ENCODE measurements at places on chromosomes 2 and 18. TPM values are rescaled to one million over a fixed set of nuclear protein-coding genes. Genes with fewer than 3 reads are reported as not detected.
A peak's percentile ranks its signal among the peaks of the same experiment; 100 is the strongest.

DNA sequence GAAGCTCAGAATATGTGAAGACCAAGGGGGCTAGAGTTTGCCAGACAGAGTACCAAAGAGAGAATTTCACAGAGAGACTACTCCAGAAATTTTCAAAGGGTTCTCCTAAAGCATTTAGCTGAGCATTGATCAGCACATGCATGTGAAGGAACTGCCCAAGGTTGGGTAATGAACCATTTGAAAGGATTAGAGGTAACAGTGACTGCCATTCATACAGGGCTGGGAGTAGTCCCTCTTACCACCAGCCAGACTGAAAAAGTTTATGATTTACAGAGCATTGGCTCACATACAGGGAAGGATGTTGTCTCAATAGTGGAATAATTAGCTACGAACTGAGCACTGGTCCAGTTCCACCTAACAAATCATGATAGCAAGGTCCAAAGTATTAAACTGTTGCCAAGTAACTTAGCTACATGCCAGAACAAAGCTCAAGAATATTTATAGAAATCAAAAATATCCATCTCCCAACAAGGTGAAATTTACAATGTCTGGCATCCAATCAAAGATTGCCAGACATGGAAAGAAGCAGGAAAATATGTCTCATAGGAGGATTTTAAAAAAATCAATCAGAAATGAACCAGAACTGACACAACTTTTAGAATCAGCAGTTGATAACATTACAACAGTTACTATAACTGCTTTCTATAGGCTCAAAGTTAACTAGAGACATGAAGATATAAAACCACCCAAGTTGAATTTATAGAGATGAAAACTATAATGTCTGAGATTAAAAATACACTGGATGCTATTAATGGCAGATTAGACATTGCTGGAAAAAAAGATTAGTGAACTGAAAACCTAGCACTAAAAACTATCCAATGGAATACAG is 25.7 kb upstream of the RNF103 start:
- no peak for DNase-seq

GRCh38 chr2:75100801-75101151 is 98.5 kb downstream of the TACR1 start:
- no peak for DNase-seq

DNA sequence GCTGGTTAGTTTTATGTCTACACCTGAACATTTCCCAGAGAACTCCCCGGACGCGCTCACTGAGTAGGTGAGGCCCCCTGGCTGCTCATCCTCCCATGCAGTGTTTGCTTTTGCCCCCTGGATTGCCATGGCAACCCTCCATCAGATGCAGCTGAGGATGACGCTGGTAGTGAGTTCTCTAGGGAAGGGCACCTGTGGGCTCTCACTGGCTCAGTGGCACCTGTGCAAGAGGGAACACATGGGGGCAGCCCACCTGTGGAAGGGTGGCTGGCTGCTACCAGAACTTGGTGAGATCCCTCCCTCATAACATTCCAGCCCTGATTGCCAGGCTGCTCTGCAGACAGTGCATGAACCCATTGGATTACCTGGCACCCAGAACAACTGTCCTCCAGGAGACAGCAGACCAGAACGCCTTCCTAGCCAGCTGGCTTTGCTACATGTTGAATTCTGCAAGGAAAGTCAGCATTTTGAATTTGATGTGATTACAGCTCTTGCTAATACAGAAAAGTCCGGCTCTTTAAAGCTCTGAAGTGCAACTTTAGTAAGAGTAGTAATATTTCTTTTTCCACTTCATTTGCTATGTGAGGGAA is 21.7 kb downstream of the COA5 start:
- DNase-seq, result no peak

DNA sequence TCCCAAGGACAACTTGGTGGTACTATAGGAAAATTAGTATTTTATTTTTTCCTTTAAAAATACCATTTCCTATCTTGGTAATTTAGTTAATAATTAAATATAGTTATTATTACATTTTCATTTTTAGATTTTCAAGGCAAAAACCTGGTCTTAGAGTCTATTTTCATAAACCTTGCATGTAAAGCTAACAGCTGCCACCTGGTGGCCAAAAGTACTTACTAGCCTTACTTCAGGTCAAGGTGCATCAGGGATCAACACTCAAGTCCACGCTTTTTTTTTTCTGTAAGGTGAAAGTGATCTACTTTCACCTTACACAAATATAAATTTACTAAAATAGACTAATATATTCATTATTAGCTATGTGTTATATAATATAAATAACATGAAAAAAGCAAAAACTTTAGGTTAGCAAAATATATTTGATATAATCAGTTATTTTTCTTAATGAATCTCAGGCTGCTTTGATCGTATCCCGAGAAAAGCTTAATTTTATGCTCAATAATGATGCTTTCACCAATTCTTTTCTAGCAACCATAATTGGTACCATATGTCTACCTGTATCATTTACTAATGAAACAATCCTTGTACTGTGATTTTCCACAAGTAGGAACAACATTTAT is 62.5 kb downstream of the RELCH start:
- DNase-seq, result peak; percentile 51

Gene APCDD1
- 34.5 TPM for total RNA-seq

Gene TSPYL6
- total RNA-seq, result not detected

Gene ANKRD30BL
- not detected for total RNA-seq

DNA sequence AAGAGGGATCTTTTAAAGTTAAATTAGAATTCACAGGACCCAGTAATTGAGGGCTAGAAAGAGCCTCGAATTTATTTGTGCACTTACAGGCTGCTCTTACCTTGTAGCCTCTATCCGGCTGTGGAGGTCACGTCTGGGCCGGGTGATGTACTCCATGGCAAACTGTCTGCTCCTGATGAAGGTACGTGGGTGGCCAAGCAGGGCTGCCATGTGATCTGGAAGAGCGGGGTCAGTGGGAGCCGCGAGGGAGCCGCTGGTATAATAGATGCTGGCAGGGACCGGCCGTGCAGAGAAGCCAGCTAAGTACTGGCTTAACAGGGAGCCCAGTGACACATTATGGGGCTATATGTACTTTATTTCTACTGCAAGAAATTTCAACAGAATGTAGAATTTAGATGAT is 59.2 kb downstream of the ADI1 start:
- no peak for DNase-seq

All from Right ventricle myocardium inferior (tissue), 1 donor.